ENCODE measurements at places on chromosomes 1 and 21. TPM values are rescaled to one million over a fixed set of nuclear protein-coding genes. Genes with fewer than 3 reads are reported as not detected.
A peak's percentile ranks its signal among the peaks of the same experiment; 100 is the strongest.

ST6GALNAC5 gene
- 3.7 TPM for total RNA-seq

LHX8 gene
- not detected for total RNA-seq

DNA sequence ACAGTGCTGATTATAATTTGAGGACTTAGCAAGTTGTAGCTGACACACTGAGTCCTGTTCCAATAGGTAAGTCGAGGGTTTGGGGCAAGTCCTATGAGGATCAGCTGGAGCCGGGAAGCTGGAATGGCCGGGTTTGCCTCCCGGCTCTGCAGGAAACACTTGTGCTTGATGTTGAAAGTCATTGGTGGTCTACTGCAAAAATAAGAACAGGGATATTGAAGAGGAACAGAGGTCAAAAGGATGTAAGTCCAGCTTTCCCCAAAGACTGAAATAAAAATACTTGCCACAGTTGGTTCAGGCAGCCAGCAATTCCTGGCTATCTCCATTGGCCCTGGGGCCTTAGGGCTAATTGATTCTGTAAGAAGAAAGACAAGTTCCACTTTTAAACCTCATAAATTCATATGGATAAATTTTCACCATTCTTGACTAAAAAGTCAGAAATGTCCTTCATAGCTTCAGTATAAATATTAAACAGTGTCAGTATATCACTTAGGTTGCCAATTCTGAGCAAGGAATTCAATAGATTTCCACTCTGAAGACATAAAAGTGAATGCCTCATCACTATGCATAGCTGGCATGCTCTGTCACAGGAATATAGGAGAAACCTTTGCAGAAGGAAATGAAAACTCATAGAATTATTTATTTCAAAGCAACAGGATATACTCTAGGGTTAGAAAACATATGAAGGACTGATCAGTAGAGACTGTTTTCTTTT, 165.2 kb downstream of the AK5 start:
- no peak for DNase-seq

- no peak for DNase-seq
These were observed 1214.9 kb downstream of the PLA2G4A start for GRCh38 chr1:188043536-188044245.

DNA sequence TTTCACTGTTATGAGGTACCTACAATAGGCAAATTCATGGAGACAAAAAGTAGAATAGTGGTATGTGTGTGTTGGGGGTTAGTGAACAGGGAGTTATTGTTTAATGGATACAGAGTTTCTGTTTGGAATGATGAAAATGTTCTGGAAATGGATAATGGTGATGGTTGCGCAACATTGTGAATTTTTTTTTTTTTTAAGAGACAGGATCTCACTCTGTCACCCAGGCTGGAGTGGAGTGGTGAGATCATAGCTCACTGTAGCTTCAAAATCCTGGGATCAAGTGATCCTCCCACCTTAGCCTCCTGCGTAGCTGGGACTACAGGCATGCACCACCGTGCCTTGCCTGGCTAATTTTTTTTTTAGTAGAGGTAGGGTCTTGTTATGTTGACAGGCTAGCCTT, 34.5 kb upstream of the TRABD2B start:
- peak; percentile 68 for DNase-seq

GRCh38 chr1:64537942-64538341, 68.0 kb downstream of the CACHD1 start:
- DNase-seq: no peak

GRCh38 chr1:233790662-233791371, 113.7 kb upstream of the SLC35F3 start:
- peak; percentile 57 for DNase-seq

DNA sequence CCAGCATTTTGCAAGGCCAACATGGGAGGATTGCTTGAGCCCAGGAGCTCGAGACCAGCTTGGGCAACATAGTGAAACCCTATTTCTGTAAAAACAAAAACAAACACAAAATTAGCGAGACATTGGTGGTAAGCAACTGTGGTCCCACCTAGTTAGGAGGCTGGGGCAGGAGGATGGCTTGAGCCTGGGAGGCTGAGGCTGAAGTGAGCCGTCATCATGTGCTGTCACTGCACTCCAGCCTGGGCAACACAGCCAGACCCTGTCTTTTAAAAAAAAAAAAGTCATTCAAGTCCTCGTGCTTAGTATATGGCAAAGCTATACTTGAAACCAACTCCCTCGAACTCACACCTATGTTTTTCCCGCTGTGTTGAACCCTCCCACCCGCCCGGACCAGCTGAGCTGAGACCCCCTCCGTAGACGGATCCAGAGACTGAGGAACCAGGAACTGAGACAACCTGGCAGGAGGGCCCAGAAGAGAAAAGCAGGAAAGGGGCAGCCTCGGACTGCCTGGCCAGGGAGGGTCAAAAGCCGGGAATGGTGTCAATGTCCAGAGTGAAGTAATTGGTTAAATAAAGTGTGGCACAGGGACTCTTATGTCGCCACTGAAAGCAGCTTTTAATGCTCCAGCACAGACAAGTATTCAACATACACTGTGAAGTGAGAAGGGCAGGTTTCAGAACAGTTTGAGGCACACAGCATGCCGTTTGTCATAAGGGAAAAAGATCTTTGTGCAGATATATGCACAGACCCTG, 32.8 kb upstream of the CASZ1 start:
- DNase-seq: no peak
